ENCODE measurements at places on chromosomes 11 and 22.

DNA sequence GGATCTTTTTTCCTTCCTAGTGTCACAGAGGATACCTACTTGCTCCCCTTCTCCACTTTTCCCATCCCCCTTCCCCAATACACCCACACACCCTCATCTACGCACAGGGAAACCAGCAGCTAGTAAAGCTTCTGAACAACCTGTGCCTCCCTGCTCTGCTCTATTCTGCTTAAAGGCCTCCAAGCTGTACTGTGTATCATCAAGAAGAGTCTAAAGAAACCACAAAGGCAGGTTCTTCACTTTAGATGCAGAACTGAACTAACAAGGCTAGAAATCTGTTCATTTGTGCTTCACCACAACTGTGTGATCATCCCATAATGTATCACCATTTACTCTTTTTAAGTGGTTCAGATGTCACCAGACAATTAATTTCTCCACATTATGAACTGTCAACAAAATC, 132.5 kb downstream of the SGSM3 start:
- no peak for DNase-seq

DNA sequence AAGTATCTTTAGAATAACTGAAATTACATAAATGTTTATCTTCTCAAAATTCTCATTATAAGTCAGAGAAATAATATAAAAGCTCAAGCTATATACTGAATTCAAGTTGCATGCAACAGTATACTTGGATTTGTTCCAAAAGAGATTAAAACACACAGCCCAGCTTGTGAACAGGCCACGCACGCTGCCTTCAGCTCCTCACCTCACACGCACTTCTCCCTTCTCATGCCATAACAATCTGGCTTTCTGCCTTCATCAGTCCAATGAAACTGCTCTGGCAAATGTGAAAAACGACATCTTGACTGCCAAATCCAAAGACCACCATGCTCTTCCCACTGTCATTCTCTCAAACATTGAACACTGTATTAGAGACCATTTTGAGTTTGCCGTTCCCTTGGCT, 22.1 kb downstream of the ATP6V1E1 start:
- DNase-seq, result no peak

- DNase-seq, result no peak
Observed at GRCh38 chr11:17508306-17508705, 31.7 kb upstream of the ABCC8 start.

GRCh38 chr11:76207642-76208401, 1.5 kb upstream of the WNT11 start:
- peak; percentile 84 for DNase-seq

DNA sequence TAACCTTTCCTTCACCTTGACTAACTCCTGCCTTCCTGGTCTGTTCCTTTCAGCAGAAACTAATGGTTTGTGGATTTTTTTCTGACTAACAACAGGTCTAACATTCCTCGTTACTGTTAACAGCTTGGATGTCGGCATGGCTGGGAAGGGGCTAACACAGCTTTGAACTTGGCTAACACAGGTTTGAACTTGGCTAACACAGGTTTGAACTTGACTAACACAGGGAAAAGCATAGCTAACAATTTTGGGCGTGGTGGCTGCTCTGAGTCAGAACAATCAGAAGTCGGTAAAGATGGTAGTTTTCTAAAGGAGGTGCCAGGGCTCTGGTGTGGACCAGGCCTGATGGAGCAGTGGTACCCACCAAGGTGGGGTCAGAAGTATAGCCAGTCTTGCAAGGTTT, 16.1 kb downstream of the MIAT start:
- DNase-seq, result no peak

GRCh38 chr22:35761037-35761436, 43.4 kb downstream of the APOL5 start:
- DNase-seq, result no peak

- DNase-seq, result no peak
Observed at GRCh38 chr11:122342089-122342744, 226.2 kb upstream of the BLID start.

DNA sequence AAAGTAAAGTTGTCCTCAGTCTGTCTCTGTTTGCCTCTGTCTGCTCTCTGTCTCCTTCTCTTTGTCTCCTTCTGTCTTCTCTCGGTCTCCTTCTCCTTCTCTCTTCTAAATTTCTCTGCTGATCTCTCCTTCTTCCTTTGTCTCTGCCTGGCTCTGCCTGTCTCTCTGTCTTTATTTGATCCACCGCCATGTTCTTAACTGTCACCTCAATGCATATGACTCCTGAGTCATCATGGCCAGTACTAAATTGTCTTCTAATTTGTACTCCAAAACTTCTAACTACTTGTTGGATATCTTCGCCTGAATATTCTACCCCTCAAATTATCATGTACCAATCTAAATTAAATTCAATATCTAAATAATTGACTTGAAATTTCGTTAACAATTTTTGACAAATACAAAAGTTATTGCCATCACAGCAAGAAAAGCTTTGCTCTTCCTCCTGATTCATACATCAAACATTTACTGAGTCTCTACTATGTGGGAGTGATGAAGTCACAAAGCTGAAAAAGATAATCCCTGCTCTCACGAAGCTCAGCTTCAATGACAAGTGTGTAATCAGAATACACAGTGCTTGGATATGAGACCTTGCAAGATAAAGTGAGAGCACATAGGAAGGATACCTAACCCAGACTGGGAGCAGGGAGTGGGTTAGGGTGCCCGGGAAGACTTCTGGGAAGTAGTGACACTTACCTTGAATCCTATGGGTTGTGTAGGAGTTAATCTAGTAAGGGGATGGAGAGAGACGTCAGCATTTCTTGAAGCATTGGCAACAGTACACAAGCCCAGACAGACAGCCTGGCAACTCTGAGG, 193.0 kb downstream of the MAML2 start:
- no peak for DNase-seq

GRCh38 chr11:9263840-9264315, 1.3 kb downstream of the DENND5A start:
- no peak for DNase-seq

- DNase-seq, result no peak
Observed at GRCh38 chr11:95599959-95600586, 189.5 kb downstream of the FAM76B start.

DNA sequence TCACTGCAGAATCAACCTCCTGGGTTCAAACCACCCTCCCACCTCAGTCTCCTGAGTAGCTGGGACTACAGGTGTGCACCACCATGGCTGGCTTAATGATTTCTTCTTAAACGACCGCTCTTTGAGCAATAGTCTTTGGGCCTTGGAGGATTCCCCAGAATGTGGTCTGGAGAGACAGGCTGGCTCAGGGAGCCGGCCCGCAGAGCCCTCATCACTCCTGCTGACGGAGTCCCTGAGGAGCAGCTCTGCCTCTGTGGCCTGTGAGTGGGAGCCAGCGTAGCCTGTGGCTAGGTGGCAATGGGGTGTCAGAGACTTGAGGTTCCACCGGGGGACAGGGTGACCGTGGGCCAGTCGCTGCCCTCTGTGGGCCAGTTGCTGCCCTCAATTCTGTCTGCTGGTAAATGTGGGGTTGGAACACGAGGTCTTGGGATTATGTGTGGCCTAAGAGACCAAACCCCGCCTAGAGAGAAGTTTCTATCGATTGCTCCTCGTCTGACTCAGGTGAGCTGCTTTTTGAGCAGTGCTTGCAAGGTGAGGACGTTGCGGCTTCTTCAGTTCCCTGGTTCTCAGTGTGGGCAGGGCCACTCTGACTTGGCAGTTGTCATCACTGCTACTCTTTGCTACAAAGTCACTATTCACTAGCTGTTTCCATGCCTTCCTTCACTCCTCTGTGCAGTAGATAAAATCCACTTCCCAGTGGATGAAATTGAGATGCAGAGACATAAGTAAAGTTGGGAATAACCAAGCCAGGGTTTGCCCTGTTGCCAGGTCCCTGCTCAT, 124.8 kb upstream of the NECTIN1 start:
- DNase-seq, result no peak

- no peak for DNase-seq
Observed at GRCh38 chr11:98180511-98180910, 840.2 kb upstream of the CNTN5 start.

DNA sequence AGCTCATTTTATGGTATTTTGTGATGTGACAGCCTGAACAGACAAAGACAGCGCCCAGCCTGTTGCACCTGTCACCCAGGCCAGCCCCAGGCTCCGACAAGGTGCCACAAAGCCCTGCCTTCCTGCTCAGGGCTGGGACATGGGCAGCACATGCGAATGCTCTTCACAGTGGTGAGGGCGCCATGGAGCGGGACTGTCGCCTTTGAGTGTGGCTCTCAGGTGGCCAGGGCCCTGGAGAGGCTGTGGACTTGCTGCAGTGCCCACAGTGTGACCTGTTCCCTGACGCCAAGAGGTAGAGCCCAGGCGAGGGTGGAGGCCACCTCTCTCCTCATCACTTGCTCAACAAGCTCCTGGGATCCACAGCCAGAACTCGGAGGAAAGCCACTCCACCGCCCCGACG, 346.3 kb downstream of the SHANK2 start:
- DNase-seq, result no peak
